T-helper 17 cell (primary cell): ENCODE measurements at places on chromosomes 2 and 18. TPM values are rescaled to one million over a fixed set of nuclear protein-coding genes. Genes with fewer than 3 reads are reported as not detected.

- no peak for DNase-seq
Measured at GRCh38 chr2:86372641-86373502, 35.4 kb upstream of the REEP1 start.

GRCh38 chr2:75647771-75648170 is 1.2 kb downstream of the MRPL19 start:
- no peak for DNase-seq

DNA sequence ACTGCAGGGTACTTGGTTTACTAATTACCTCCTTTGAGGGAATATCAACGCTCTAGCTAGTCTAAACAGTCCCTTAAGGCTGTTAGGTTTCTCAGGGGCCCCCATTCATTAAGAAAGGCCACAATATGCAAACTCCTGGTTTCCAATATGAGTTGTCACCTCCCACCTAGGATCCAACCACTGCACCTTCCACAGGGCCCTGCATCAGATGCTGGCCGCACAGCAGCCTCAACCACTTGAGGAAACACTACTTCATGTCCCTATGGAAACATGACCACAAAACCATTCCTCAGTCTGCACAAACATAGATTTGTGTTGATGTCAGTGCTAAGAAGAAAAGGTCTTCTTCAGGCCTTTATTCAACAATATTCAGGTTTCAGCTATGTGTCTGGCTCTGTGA is 40.9 kb downstream of the STAT4 start:
- no peak for DNase-seq

- no peak for DNase-seq
Measured at GRCh38 chr2:225930687-225931086, 531.2 kb downstream of the NYAP2 start.

DNA sequence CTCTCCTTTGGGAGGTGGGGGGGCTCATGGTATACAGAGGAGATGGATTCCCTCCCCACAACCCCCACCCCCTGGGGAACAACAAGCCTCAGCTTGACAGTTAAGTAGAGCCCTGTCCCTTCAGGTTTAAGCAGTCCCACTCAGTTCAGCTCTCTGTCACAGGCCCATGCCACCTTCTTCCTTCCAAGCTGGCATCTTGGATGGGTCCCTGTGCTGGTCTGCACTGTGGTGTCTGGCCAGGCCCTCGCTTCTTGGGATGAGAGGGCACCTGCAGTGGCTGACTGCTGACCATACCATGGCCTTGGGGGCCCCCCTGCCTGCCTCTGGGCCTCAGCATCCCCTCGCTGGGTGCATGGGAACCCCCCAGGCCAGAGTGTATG is 20.4 kb upstream of the GPR17 start:
- no peak for DNase-seq

- DNase-seq = no peak
Measured at GRCh38 chr18:41790687-41791086, 164.3 kb upstream of the PIK3C3 start.

DNA sequence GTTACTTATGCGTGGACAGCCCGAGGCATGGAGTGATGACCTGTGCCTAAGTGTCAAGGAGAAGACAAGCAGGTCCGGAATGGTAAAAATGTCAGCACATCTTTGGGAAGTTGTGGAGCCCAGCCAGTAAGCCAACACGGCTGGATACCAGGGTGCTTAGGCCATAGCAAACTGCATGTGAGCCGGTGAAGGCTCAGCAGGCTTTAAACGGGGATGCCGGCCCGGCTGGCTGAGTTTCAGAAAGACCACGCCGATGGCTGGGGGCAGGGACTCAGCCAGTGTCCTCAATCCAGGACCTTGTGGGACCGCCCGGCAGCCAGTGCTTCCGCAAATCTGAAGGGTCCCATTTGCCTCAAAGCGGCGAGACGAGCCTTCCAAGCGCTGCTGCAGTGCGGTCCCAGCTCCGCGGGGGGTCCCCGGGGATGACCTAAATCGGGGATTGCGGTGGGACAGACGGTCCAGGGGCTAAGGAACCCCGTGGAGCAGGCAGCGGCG is 946 bp upstream of the AGAP1 start:
- DNase-seq = no peak

GRCh38 chr2:18425210-18425703 is 135.2 kb downstream of the RDH14 start:
- no peak for DNase-seq

- no peak for DNase-seq
Measured at GRCh38 chr2:138373993-138374408, 127.6 kb upstream of the SPOPL start.

GRCh38 chr2:229673676-229674075 is 40.7 kb downstream of the DNER start:
- no peak for DNase-seq

SH3RF3 gene
- total RNA-seq = 0.27 TPM
